ENCODE measurements at places on chromosomes 7 and 10. TPM values are rescaled to one million over a fixed set of nuclear protein-coding genes. Genes with fewer than 3 reads are reported as not detected.
A peak's percentile ranks its signal among the peaks of the same experiment; 100 is the strongest.

GPR15LG gene
- 0.52 TPM for polyA plus RNA-seq

DNA sequence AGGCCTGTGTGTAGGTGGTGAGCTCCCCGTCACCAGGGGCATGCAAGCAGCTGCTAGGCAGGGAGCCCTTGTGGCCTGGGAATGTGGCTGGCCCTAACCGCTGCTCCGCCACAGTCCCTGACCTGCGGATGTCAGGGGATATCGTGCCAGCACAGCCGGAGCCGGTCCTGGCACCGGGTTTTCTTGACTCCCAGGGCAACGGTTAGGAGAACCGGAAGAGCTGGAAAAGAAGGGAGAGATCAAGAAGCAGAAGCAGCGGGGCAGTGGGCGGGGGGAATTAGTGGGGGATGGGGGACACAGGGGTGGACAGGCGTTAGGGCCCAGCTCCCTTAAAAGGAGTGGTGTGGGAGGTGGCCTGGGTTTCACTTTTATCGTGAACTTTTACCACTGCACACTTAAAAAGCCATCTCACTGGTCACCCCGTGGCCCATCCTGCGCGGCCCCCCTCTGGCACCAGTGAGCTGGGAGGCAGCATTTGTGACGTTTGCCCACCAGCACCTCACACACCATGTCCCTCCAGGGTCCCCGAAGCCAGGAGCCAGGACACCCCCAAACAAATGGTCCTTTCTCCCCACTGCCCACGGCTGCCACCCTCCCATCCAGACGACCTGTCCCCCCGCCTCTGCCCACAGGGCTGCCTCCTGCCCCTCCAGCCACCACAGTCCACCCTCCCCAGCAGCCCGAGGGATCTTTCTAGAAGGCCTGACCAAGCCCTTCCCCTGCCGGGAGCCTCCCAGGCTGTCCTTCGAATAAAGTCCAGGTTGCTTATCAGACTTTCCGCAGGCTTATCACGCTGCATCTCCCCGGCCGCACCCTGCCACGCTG is 1.8 kb upstream of the MICALL2 start:
- DNase-seq, result no peak

DNA sequence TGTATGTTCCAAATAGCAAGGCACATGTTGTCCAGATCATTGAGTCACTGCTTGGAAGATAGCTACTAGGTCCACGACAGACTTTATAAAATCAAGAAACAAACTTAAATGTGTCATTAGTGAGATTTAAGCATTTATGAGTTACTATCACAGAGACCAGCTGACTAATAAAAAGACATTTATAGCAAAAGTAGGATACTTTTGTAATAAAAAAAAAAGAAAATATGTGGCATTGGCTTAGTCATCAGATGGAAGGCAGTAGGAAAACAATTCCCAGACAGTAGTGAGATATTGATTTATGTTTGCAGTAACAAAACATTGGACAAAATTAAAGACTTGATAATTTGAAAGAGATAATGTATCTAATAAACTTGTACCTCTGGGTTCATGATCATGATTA is 881.0 kb upstream of the LRRN3 start:
- no peak for DNase-seq

DNA sequence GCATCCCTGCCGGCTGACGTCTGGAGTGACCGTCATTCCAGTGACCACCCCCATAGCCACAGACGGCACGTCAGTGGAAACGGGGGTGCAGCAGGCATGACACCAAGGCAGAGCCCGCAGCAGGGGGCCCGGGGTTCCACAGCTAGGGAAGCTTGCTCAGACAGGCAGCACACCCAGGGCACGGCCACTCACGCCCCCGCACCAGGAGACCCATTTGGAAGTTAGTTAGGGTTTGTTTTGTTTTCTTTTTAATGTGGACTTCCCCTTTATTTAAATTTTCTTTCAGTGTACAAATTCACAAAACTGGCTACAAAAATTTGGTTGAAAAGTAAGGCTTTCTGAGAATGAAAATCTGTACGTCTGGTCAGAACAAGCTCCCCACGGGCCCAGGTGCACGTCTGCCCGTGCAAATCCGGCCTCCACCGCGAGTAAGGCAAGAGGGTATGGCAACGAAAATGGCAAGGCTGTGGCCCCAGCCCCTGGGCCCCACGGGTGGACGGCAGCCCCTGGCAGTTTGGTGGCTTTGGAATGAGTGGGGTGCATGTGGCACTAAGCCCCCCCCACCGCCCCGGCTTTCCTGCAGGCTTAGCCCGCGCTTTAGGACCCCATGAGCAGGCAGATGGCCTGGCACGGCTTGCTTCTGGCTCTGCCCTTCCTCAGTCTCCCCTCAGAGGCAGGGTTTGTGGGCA is 124.2 kb downstream of the FAM53B start:
- no peak for DNase-seq

DNA sequence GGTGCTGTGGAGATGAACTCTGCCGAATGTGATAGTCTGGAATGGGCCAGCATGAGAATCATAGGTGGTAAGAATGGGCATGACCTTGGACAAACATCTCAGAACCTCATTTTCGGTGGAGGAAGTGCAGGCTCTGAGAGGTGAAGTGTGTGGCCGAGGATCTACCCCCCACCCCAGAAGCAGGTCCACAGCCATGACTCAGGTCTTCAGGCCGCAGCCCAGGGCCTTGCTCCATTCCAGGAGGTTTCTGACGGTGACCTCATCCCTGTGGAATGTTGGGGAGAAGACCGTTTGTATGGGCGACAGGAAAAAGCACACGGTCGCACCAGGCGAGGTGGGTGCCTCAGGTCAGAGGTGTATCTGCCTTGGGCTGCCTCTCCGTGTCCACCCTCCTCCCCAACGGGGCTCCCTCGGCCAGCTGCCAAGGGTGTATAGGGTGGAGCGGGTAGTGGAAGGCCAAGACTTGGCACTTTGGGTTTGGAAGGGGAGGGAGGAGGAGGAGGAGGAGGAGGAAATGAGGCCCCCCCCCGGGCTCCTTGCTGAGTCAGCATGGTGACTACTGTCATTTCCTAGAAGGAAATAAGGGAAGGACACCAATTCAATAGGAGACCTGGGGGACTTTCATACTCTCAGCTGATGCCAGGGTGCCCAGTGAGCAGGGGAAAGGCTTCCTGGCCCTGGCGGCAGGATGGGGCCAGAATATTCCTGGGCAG is 168.0 kb upstream of the RHEB start:
- DNase-seq, result no peak

DNA sequence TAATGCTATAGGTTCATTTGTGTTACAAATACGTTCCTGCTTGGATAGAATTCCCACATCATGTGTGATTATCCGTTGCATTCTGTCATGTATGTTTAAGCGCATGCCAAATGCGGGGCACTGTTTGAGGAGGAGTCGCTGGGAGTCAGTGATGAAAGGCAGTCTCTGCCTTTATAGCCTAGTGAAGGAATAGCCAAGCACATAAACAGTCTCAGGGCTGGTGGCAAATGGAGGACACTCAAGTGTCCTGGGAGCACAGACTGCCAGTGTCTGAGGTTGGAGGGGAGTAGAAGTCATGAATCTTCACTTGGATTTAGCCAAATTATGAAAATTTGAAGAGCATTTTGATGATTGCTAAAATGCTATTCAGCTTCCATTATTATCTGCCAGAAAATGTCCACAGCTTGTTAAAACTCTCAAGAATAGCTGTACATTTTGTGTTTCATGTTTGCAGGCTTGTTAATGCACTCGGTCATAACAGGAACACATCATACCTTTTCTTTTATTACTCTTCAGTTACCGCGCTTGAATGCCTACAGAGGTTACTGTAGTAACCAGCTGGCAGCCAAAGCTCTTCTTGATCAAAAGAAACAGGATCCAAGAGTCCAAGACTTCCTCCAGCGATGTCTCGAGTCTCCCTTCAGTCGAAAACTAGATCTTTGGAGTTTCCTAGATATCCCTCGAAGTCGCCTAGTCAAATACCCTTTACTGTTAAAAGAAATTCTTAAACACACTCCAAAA is 41.6 kb downstream of the NET1 start:
- no peak for DNase-seq

FGFR2 gene
- polyA plus RNA-seq, result 115 TPM

GRCh38 chr10:62960416-62960815 is 144.2 kb upstream of the EGR2 start:
- no peak for DNase-seq

GRCh38 chr7:143303733-143304132 is 12.2 kb upstream of the CLCN1 start:
- DNase-seq, result no peak

NEURL1 gene
- polyA plus RNA-seq, result 1.6 TPM

SYNPO2L gene
- 1.6 TPM for polyA plus RNA-seq

ADAP1 gene
- polyA plus RNA-seq, result 11.0 TPM

DNA sequence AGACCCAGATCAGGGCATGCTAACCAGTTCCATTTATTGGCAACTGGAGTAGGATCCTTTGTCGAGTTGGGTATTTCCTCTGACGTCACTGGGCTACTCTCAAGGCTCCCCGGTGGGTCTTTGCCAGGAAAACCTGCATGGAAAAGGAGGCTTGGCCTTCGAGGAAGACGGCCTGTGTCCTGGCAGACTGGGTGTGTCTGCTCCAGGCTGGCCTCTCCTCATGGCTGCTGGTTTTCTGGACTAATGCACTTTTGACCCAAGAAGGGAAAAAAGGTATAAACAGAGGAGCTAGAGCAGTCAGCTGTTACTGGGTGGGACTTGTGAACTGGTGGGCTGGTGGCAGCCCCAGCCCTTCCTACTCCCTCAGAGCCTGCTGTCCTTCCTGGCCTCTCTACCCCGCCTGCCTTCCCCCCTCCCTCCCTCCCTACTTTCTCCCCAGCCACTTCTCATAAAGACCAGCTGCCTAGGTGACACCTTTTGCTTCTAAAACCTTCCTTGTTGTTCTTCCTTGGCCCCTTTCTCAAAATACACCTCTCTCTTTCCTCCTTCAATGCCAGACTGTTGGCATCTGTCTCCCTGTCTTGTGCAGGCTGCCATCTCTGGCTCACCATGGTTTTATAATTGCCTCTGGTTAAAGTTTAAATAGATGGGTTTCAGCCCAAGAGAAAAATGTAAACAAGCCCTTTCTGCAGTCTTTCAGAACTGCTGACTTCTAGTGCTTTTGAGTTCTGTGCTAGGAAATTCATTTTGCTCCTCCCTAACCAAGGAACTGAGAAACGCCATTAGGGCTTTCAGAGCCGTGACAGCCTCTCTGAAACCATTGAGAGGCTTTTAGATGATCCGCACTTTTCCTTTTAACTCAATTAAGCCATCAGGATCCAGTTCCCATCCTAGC is 101.8 kb upstream of the MKLN1 start:
- peak; percentile 31 for DNase-seq

GRCh38 chr7:127446842-127447241 is 54.3 kb upstream of the ZNF800 start:
- DNase-seq, result no peak

DNA sequence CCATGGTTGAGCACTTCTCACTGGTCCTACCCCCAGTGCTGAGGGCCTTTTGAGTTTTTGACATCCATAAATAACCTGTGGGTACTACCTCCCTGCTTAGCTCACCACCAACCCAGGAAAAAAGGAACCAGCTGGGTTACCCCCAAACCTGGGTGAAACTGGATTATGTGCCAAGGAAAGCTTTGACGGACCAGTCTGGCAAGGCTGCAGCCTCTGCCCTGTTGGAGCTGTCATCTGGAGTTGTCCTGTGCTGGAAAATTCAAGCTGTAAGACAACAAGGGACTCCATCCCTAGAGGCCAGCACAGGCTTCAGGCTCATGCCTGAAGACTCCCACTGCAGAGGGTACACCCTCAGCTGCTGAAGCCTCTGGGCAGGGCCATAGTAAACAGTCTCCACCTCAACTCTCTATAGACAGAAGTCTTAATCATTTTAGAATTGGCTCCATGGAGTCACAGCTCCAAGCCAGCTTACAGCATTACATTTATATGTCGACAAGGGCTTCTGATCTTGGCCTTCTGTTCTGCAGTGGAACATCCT is 115.5 kb upstream of the AFAP1L2 start:
- no peak for DNase-seq

- no peak for DNase-seq
These were observed 15.1 kb upstream of the ELN start for GRCh38 chr7:74012842-74013249.

GRCh38 chr10:44908936-44909630 is 2.1 kb upstream of the TMEM72 start:
- DNase-seq, result no peak

SRRM3 gene
- 2.1 TPM for polyA plus RNA-seq

HGF gene
- 2.3 TPM for polyA plus RNA-seq

DNA sequence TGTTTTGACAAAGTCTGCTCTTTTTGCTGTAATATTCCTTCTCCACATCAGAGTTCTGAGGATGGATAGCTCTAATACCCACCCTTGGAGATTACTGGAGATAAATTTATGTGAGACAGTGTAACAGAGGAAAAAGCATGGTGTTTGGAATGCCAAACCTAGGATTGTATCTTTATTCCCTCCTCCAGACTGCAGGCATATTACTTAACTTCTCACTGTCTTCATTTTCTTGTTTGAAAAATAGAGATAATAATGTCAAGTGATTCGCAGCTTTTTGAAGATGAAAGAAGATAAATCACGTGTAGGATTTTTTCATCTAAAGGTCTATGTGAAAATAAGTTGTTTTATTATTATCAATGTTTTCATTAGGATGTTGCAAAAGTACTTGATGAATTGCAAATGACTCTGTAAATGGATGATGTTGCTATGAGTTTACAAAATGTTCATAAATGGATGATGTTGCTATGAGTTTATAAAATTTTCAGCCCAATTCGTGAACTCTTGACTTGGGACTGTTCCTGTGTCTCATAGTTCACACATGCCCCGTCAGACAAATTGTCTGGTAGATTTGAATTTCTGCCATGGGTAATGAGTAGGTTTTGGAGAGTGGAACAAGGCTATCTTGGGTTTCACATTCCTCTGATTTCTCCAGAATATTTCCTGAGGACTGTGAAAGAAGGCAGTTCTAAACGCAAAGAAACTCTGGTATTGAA is 113.1 kb upstream of the IGFBP3 start:
- no peak for DNase-seq

GRCh38 chr7:6619961-6620360 is 4.6 kb downstream of the ZNF853 start:
- DNase-seq, result no peak

XRCC2 gene
- 14.9 TPM for polyA plus RNA-seq

DNA sequence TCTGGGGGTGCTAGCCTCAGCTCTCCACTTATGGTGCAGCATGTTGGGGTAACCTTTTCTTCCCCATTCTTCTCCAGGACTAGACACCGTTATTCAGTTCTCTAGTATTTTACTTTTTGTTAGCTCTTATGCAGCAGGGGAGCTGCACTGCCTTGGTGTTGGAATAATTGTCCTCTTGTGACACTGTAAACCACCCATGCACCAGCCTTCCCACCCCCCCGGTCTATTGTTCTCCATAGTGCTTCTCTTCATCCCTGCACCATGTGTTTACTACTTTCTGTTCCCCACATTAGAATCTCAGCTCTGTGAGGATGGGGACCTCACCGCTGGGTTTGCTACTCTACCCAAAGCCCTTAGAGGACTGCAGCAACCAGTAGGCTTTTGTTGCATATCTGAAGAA is 230.7 kb downstream of the RPS24 start:
- DNase-seq, result no peak

CELF2 gene
- 12.5 TPM for polyA plus RNA-seq

- DNase-seq, result no peak
These were observed 8.9 kb downstream of the PNLIP start for GRCh38 chr10:116554628-116555027.

Measured in left kidney (tissue), 8 donors.